T-cell (primary cell): ENCODE measurements at places on chromosomes 4 and X. TPM values are rescaled to one million over a fixed set of nuclear protein-coding genes. Genes with fewer than 3 reads are reported as not detected.

LDOC1 gene
- total RNA-seq = 3.6 TPM

ACE2 gene
- total RNA-seq = not detected

MORC4 gene
- 8.8 TPM for total RNA-seq

DNA sequence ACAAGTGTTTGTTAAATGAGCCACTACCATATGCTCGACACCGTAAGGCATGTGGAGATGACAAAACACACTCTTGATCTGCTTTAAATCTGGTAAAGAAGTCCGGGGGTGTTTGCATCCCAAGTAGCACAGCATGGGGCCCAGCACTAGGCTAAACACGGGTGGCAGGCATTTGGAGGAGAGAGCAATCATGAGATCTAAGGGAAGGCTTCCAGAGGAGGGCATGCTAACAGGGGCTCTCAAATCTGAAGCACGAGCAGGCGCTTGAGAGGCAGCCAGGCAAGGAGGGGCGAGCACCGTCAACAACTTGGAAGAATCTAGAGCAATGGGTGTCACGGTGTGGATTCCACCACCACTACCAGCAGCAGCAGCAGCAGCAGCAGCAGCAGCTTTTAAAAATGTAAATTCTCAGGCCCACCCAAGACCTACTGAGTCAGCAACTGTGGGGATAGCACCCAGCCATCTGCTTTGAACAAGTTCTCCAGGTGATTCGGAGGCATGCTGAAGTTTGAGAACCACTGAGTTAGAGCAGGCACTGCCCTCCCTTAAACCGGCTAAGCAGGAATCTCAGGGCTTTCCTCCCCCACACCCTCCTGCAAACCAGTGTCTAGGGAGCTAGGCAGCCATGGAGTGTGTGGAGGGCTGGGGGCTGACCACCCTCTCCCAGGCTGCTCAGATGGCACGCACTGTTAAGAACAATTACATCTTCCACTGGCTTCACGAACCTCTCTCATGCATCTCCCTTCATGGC is 70.2 kb upstream of the MAP3K15 start:
- no peak for DNase-seq

DNA sequence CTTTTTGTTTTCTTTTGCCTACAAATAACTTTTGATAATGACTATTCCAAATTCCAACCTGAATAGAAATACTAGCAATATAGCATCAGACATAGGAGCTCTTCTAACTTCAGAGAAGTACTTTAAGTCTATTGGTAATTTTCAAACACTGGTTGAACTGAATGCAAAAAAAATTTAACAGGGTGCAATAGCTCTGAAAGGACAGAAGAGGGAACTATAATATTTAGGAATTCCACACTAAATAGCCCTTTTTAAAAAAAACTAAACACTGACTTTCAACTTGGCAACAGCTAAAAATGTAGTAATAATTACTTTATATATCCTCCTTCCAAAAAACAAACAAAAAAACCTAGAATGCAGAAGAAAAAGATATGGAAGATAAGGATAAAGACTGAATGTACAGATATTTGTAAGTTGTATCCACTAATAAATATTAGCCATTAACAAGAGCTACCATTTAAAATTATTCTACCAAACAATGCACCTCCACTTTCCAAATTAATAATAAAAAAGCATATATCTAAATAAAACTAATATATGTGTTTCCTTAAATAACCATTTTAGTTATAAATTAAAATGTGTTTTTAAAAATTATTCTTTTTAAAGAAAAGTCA is 81.4 kb downstream of the FBXW7 start:
- no peak for DNase-seq
